Cortex of kidney (tissue), 1 donor: ENCODE measurements at places on chromosomes 13 and 19.

DNA sequence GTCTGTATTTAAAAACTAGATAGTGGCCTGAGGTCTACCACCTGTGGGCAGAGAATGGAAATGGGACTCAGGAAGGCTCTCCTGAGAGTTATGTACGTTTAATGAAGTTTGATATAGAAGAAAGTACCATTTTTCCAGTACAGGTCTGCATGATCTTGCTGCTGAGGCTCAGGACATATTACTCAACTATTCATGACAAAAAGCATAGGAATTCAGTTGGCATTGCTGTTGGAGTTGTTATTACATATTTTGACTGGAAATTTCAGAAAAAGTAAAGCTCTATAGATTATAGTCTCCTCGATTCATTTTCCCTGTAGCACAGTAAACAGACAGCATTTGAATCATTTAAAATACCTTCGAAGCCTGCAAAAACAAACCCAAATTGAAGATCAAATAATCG is 469.8 kb downstream of the DCT start:
- DNase-seq = no peak

DNA sequence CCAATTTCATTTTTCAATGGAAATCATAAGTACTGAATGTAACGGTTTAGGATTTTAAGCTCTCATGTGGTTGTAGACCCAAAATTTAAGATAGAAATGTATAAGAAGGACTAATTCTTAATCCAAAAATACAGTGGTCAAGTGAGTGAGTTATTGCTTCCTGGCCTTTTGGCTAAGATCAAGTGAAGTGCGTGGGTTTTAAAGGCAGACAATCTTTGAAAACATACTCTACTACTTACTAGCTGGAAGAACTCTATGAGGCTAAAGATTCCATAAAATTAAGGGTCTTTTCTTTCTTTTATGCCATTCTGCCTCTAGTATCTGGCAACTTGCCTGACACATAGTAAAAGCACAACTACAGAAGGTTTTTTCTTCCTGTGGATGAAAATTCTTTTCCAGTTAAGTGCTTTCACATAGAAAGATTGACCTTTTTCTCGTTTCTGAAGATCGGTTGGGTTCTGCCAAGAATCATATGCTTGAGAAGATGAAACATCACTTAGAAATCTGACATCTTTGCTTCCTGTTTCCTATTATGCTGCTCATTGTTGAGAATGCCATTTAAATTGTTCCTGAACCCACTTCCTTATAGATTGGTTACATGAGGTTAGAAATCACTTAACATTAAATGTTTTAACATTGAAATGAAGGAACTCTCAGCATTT is 26.4 kb upstream of the SCEL start:
- DNase-seq = no peak

- no peak for DNase-seq
Observed at GRCh38 chr19:17054746-17055145, 20.5 kb downstream of the HAUS8 start.

- DNase-seq = no peak
Observed at GRCh38 chr13:52652980-52653303, 306 bp downstream of the SUGT1 start.

GRCh38 chr19:44689290-44690130 is 9.4 kb upstream of the CEACAM16 start:
- no peak for DNase-seq
